Activated naive CD8-positive, alpha-beta T cell treated with anti-CD3 and anti-CD28 coated beads, Interleukin-2, amount 10 ng/mL, durations not matched to agents 7 days and 5 days (primary cell): ENCODE measurements at places on chromosomes 16 and 17. TPM values are rescaled to one million over a fixed set of nuclear protein-coding genes. Genes with fewer than 3 reads are reported as not detected.
A peak's percentile ranks its signal among the peaks of the same experiment; 100 is the strongest.

GRCh38 chr17:56570199-56570598 lies 23.3 kb upstream of the NOG start:
- no peaks in the 10 kb centered on the region for H3K27me3 ChIP-seq
- H3K4me3 ChIP-seq = no peak overlapping the region
- H3K36me3 ChIP-seq = no peaks in the 10 kb centered on the region
- H3K27ac ChIP-seq = no peak overlapping the region

DNA sequence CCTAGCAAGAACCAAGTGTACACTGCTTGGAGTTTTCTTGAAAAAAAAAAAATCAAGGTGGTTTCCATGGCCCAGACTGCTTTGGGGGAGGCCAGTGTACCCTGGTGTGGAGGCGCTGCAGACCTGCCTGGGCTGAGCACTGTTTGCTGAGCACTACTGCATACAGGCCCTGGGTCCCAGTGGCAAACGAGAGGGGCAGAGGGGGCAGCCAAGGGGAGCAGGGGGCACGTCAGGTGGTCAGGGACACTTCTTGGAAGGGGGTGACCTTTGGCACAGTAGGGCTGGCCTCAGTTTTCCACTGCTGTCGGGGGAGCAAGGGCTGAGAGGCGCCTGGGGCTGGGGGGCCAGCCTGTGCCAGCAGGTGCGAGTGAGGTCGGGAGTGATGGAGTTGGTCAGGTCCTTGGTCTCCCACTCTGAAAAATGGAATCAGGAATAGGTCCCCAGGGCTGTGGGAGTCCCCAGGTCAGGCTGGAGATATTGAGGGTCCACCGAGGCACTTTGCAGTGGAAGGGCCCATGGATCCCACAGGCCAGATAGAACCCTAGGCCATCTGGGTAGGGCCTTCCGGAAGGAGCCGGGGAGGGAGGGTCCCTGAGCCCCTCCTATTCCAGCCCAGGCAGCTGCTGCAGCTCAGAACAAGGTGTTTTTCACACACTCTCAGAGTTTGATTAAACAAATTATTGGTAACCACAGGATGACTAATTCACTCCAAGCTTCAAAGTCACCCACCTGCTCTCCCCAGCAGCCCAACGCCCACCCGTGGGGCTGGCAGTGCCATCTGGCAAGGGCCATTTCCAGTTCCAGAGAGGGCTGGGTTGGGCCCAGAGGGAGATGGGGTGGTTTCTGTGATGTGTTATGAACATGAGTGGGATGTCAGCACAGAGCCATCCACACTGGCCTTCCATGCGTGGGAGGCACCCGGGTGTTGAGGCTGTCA lies 3.5 kb downstream of the ZFPM1 start:
- peak overlapping the region; percentile 78 for H3K4me3 ChIP-seq
- H3K4me1 ChIP-seq = peaks cover 16% of the 10 kb centered on the region
- no peak for DNase-seq
- peaks cover 2% of the 10 kb centered on the region for H3K27me3 ChIP-seq
- peak overlapping the region; percentile 79 for H3K27ac ChIP-seq
- peaks cover 1% of the 10 kb centered on the region for H3K36me3 ChIP-seq

- no peaks in the 10 kb centered on the region for H3K36me3 ChIP-seq
- no peak for DNase-seq
- H3K4me3 ChIP-seq = no peak overlapping the region
- H3K4me1 ChIP-seq = peaks cover 4% of the 10 kb centered on the region
- no peak overlapping the region for H3K27ac ChIP-seq
Measured at GRCh38 chr17:17508646-17509591, 12.7 kb upstream of the RASD1 start.

DNA sequence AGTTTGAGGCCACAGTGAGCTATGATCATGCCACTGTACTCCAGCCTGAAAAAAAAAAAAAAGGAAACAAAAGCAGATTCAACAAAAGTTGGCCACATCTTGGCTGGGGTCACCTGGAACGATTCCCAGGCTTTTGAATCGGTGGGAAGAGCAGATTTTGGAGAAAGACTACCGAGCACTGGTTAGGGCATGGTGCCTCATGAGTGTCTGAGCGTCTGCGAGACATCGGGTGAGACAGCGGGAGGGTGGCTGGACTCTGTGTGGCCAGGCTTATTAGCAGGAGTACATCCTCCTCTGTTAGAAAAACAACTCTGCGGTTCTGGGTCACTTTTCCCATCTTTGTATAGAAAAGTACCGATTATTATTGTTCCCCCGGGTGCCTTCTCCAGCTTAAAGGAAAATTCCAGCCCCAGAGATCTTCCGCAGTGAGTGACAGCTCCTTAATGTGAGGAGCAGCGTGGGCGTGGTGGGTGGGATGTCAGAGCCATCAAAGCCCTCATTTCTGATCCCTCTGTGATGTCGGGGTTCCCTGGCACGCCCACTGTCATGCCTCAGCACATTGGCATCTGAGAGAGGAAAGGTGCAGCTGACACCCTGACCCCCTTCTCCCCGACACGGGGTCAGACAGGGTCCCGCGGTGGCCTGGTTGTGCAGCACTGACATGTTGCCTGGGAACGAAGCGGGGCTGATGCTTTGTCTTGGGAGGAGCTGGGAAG lies 6.9 kb downstream of the RGS9 start:
- H3K4me1 ChIP-seq = peaks cover 5% of the 10 kb centered on the region
- DNase-seq = no peak
- peaks cover 36% of the 10 kb centered on the region for H3K27me3 ChIP-seq
- H3K4me3 ChIP-seq = no peak overlapping the region
- H3K27ac ChIP-seq = no peak overlapping the region

DNA sequence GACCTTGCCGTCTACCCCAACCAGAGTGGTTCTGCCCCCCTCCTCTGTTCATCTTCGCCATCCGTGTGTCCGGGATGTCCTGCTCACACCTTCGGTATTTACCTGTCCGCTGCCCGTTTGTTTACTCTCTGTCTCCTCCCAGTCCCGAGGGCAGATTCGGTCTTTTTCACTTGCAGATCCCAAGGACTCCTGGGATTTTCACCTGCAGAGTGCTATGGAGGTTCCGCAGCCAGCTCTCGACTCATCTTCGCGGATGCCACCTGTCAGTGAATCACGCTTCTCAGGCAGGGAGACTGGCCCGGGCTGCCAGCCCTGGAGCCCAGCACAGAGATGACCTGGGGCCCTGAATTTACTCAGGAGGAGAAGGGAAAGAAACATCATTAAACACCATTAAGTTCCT lies 8.1 kb downstream of the CRISPLD2 start:
- H3K4me1 ChIP-seq = peaks cover 2% of the 10 kb centered on the region
- peaks cover 25% of the 10 kb centered on the region for H3K27me3 ChIP-seq
- H3K36me3 ChIP-seq = no peaks in the 10 kb centered on the region
- no peak overlapping the region for H3K4me3 ChIP-seq

DNA sequence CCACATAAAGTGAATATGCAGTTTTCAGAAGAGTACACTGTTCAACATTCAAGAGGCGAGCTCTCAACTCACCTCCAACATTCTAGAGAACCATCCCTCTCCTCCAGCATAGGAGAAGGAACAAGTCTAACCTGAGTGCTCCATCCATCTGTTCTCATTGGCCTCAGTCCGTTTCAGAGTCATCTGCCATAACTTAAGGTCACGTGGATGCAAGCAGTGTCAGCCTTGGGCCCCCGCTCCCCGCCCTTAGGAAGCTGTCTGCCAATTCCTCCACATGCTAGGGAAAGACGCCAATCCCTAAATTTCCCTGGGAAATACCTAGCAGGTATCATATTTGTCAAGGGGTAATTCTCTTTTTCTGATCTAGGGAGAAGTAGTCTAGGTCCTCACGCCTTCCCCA lies 21.4 kb downstream of the MARVELD3 start:
- no peak overlapping the region for H3K27ac ChIP-seq
- H3K27me3 ChIP-seq = no peaks in the 10 kb centered on the region
- no peak overlapping the region for H3K4me3 ChIP-seq
- H3K36me3 ChIP-seq = peaks cover 1% of the 10 kb centered on the region

DNA sequence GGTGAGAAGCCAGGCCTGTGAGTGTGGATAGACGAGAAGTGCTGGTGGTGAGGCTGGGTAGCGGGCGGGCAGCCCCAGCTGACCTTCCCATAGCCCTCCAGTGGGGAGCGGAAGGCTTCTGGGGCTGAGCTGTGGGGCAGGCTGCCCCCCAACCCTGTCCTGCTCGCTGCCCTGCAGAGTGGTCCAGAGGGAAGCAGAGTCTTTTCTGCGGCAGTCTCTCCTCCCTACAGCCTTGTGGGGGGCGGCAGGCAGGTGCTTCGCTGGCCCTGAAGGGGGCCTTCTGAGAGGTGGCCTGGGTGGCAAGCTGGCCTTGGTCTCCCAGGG lies 3.7 kb downstream of the NLGN2 start:
- peaks cover 4% of the 10 kb centered on the region for H3K4me1 ChIP-seq
- H3K27ac ChIP-seq = no peak overlapping the region
- no peak for DNase-seq
- no peaks in the 10 kb centered on the region for H3K36me3 ChIP-seq
- no peak overlapping the region for H3K4me3 ChIP-seq

DNA sequence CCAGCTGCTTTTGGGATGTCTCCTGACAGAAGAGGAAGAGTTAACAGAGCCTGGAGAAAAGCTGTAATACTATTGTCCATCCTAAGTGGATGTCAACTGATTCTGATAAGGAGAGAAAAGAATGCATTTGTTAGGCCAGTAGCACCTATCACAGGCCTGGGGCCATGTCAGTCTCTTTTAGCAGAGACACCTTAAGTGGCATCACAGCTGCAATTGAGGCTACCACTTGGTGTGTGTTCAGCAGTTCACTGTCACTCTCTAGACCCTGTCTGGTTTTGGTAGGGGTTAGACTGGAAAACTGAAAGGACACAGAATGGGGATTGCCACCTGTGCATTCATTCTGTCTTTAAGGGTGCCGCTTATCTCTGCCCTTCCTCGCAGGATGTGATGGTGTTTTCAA lies 42.0 kb downstream of the PSMD12 start:
- no peaks in the 10 kb centered on the region for H3K36me3 ChIP-seq
- no peak overlapping the region for H3K4me3 ChIP-seq
- no peak overlapping the region for H3K27ac ChIP-seq

DNA sequence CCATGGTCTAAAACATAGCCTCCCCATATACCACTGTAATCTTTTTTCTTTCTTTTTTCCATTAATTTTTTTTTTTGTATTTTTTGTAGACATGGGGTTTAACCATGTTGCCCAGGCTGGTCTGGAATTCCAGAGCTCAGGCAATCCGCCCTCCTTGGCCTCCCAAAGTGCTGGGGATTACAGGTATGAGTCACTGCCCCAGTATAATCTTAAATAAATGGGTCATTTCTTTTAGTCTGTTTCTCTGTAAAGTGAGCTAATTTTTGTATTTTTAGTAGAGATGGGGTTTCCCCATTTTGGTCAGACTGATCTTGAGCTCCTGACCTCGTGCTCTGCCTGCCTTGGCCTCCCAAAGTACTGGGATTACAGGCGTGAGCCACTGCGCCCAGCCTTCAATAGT lies 5.7 kb upstream of the NME1 start:
- H3K36me3 ChIP-seq = no peaks in the 10 kb centered on the region
- no peak overlapping the region for H3K4me3 ChIP-seq
- no peaks in the 10 kb centered on the region for H3K4me1 ChIP-seq
- DNase-seq = no peak
- H3K27me3 ChIP-seq = peaks cover 4% of the 10 kb centered on the region

DNA sequence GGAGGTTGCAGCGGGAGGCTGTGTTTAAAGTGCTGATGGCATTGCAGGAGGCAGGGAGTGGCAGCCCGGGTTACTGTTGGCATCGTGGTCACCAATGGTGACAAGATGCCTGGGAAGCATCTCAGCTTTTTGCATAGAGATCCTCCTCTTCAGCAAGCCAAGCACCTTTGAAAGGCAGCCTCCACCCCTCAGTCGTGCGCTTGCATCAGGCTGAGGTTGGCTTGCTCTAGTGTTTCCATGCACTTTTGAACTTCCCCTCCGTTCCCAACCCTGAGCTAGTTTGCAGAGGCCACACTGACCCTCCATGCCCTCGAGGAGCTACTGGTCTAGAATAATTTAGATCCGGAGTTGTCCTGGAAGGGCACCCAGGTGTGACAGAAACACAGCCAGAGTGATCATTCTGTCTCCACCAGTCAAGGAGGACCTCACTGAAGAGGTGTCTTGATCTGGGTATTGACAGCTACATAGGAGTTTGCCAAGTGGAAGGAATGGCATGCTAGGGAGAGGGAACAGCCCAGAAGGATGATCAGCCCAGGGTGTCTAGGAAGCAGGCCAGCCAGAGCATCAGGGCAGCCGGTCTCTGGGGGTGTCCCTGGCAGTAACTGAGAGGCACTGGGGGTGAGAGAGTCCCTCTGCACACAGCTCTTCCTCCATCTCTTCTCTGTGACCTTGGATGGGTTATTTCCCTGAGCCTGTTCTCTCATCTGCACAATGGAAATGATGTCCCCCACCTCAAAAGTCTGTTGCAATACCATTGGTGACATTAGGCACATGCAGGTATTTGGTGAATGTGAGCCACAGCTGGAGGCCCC lies 7.7 kb downstream of the BEAN1 start:
- H3K27ac ChIP-seq = no peak overlapping the region
- no peaks in the 10 kb centered on the region for H3K4me1 ChIP-seq
- H3K4me3 ChIP-seq = no peak overlapping the region
- H3K27me3 ChIP-seq = peaks cover 36% of the 10 kb centered on the region
- no peak for DNase-seq
- H3K36me3 ChIP-seq = no peaks in the 10 kb centered on the region

- peaks cover 11% of the 10 kb centered on the region for H3K27me3 ChIP-seq
- DNase-seq = no peak
- no peaks in the 10 kb centered on the region for H3K36me3 ChIP-seq
- H3K27ac ChIP-seq = no peak overlapping the region
Measured at GRCh38 chr17:7137171-7137943, 22.7 kb upstream of the ASGR2 start.

Gene SYCE1L
- total RNA-seq = 17.1 TPM

Gene FOXN1
- not detected for total RNA-seq

Gene MMD
- 44.8 TPM for total RNA-seq
